Renal pelvis (tissue), 12 donors: ENCODE measurements at places on chromosomes 5 and 9. TPM values are rescaled to one million over a fixed set of nuclear protein-coding genes. Genes with fewer than 3 reads are reported as not detected.

Gene BICD2
- 27.4 TPM for polyA plus RNA-seq

Gene C9orf153
- polyA plus RNA-seq = 0.13 TPM

DNA sequence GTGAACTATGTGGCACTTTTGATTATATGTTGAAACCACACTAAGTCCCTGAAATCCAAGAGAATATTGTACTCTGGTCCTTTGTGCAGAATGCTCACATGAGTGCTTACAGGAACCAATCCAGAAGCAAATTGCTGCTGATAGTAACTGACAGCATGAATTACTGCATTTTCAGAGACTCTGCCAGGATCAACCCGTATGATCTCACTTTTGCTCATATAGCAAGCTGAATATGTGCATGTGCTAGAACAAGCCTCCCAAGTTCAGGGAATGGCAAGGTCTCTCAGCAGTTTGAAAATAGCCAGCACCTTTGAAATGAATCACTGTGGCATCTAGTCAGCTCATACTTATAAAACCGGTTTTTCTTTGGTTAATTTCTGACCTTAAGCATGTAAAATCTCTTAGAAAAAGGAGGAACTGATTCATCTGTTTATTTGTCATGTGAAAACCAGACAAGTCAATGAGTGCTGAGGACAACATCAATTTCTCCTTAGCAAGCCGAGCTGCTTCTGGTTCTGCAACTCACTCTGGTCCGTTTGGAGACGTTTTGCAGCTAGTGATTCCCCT lies 215.7 kb upstream of the ELL2 start:
- DNase-seq = no peak

DNA sequence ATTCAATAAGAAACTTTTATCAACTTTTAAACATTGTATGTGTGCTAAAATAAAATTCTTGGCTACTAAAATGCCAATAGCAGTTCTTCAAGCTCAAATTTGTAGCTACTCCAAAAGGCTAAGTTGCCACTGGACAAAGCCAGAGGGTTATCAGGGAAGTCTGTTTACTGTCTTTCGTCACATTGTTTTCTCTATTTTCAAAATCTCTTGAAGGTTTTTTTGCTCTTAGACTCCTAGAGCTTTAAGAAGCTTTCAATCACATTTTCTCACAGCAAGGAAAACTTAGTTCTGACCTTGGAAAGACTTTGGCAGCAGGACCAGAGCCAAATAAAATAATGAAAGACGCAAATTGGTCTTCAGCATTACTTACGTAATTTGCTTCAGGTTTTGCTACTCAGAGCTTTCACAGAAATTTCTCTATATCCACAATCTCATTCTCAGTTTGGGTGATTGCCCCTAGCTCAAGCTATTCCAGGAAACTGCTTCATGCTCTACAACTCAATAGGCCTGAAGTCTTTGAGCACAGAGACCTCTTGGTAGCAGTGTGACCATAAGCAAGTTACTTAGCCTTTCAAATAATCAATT lies 257.7 kb downstream of the GABRG2 start:
- DNase-seq = no peak

DNA sequence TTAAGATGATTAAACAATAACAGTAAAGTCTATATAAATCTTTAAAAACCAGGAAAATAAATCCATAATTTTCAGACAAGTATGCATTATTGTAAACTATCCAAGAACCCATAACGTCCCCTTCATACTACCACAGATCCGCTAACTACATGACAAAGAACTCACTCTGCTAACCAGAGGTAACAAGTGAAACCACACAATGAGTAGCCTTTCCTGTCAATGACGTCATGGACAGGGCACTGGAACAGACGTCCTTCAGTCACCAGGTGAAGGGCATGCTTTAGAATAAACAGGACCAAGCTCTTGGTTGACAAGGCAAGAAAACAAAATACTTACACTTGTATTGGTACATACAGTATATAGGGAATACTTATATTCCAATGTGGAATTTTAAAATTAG lies 45.2 kb downstream of the RNF130 start:
- no peak for DNase-seq

DNA sequence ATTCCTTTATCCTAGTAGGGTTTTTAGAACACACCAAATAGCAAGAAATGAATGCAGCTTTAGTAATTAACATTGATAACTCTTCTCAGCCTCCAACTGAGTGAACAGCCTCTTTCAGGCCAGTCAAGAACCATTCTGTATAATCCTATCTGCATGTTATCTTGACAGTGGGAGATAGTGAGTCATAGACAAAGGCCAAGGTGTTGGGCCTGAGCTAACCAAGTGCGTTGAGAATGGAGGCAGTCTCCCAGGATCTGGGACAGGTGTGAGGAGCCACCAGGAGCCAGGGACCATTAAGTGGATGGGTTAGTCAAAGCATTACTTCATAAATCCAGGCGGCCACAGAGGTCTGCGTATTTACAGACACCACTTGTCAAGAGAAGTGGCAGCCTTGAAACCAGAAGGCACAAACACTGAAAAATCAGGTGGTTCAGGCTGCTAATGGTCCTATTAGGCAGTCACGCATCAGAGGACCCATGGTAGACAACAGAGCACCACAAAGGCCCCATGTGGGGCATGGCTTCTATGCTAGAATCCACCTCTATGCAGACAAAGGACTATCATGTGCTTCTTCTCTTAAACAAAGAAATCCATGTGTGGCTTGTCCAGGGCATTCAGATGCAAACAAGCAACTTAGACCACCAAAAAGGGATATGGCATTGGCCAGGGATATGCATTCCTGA lies 409.7 kb upstream of the PIK3R1 start:
- DNase-seq = no peak

DNA sequence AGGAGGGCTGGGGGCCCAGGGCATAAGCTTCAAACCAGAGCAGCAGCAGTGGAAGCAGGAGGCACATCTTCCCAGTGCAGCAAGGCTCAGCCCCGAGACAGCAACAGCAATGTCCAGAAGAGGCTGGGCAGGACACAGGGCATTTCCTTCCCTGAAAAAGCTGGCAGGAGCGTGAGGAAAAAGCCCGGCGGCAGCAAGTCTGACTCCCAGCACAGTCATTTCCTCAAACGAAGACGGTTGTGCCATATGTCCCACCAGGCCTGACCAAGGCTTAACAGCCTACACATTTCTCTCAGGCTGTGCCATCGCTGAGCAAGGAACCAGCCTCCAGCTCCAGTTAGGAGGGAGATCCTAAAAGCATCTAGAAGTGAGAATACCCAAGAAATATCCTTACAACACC lies 74.5 kb downstream of the APTX start:
- no peak for DNase-seq
